H4 (cell line): ENCODE measurements at places on chromosomes 2 and 18. TPM values are rescaled to one million over a fixed set of nuclear protein-coding genes. Genes with fewer than 3 reads are reported as not detected.

GRCh38 chr2:42064417-42064942 is 16.7 kb downstream of the PKDCC start:
- DNase-seq = no peak

DNA sequence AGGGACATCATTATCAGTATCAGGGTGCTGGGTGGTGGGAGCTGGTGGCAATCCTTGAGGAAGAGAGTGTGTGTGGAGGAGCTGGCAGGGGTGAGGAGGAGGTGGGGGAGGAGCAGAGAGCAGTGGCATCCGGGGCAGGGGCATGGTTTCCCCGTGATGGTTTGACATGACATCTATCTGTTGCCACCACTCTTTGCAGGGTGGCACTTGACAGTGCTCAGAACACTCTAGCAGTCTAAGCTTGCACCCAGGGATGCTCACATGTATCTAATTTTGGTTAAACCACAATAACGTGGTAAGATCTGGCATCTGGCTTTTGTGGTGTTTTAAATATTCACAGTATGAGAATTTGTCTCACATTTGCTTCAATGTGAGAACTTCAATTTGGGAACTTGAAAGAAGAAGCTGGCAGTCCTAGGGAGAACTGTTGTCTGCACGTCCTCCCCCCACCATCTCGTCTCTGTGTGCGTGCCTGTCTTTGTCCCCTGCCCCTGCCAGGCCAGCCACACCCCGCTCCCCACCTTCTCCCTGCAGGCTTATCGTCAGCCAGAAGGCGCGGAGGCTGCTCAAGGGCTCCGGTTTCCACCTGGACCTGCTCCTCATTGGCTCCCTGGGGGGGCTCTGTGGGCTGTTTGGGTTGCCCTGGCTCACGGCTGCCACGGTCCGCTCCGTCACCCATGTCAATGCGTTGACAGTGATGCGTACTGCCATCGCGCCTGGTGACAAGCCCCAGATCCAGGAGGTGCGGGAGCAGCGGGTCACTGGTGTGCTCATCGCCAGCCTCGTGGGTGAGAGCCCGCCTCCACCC is 11.7 kb downstream of the SLC4A3 start:
- DNase-seq = no peak

Gene SLC14A1
- total RNA-seq = 257 and 276 TPM in 2 replicates

- DNase-seq = no peak
These were observed 342.4 kb downstream of the AKAIN1 start for GRCh38 chr18:4854671-4855070.

Gene ITGA4
- total RNA-seq = 47.6 and 59.4 TPM in 2 replicates

GRCh38 chr2:48265169-48266030 is 264.6 kb upstream of the STON1 start:
- no peak for DNase-seq

Gene ZAP70
- total RNA-seq = not detected in 2 replicates

GRCh38 chr2:48397281-48397680 is 132.7 kb upstream of the STON1 start:
- DNase-seq = no peak
